ENCODE measurements at places on chromosomes 2 and 18.

- no peak for DNase-seq
Measured at GRCh38 chr2:26946841-26947784, 23.3 kb upstream of the MAPRE3 start.

DNA sequence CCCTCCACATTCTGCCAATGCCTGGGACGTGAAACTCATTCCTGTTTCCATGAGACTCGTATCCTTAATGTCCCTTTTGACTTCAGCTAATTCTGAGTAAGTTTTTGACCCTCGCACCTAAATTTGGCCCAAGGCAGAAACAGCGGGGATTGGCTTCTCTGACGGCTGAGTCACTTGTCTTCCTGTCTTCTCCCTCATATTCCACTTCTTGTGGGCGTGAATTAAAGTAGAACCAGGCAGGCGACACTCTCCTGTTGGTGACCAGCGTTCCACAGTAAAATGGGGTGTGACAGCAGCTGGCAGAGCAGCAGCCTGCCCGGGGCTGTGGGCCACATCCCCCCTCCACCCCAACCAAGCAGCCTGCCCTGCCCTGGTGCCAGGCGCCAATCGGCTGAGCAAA, 15.5 kb downstream of the TTC32 start:
- DNase-seq, result no peak

- no peak for DNase-seq
Measured at GRCh38 chr2:98708396-98709186, 22.3 kb downstream of the MGAT4A start.

DNA sequence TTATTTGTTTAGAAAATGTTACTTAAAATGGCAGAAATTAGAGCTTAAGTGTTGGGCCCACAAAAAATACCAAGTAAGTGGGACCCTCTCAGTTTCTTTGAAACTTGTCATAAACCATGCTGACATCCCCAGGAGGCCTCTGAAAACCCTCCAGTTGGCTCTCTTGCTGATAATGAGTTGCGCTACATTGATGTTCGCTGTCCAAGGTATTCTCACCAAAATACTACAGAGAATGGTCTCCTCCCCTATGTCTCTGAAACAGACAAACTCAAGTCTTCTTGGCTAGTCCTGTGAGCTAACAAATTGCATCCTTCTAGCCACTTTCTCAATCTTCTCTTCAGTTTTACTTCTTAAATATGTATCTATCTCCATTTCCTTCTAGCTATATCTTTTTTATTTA, 669.4 kb downstream of the IRS1 start:
- DNase-seq, result no peak

GRCh38 chr2:78532762-78533379, 492.6 kb upstream of the REG3G start:
- DNase-seq, result no peak

- no peak for DNase-seq
Measured at GRCh38 chr2:10817413-10817812, 4.8 kb upstream of the PDIA6 start.
